ENCODE measurements at places on chromosomes 3 and 15.

DNA sequence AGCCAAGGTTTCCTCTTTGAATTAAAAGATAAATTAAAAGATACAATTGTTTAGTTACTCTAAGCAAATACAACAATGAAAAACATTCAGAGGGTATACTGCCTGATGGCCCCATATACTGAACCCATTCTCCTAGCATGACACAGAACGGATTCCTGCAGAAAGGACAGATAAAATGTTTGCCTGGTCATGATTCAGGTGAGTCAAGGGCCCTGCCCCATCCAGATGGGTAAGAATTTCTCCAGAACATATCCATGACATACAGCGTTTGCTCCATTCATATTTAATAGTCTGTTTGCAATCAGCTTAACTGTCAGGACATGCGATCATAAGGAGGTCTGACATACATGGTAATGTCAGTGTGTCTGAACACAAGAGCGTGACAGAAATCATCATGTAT lies 8.6 kb downstream of the TMEM41A start:
- DNase-seq = no peak

DNA sequence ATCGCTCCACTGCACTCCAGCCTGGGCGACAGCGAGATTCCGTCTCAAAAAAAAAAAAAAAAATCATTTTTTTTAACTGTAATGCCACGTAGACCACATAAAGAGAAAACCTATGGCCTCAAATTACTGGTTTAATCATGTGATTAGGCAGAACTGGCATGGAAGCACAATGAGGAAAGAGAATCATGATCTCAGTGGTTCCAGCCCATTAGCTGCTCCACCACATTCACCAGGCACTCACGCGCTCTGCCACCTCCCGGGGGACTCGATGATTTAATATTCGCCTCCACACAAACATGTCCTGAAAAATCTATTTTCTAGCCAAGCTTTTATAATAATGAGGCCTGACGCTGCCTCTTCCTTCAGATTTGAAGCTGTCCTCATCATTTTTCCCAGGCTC lies 204.7 kb downstream of the TBL1XR1 start:
- DNase-seq = no peak

GRCh38 chr15:81410318-81410753 lies 36.3 kb upstream of the TMC3 start:
- DNase-seq = no peak

- DNase-seq = no peak
These were observed 8.8 kb downstream of the STOML1 start for GRCh38 chr15:73983211-73983727.

DNA sequence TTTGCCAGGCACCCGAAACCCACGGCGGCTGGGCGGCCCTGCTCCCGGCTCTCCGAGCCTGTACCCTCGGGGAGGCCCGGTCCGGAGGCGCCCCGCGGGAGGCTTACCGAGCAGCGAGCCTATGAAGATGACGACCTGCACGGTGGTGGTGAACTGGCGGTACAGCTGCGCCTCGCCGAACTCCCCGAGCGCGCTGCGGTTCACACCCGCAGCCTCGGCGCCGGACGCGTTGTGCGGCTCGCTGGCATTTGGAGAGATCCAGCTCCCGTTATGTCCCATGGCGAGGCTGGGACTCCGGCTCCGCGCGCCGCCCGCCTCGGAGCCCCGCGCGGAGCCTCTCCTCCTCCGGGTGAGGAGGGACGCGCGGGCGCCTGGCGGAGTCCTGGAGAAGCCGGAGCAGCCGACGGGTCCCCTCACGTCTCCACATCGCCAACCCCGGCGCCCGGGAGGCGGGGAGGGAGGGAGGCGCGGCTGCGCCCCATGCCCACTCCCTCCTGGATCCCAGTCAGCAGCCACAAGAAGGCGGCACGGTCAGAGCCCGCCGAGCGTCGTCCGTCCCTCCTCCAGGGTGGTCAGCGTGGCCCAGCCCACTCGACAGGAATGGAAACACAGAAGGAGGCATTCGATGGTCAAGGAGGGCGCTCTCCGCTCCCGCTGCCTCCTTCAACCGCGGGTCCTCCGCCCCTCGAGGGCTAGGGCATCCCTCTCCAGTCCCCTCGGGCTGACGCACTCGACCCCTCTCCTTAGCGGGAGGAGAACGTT lies at the start of gene GPR176:
TSS of gene GPR176 (minus strand) at position 519 of the 762 bp plus-strand sequence. CDS start at position 279, 240 bp downstream.
- no peak for DNase-seq

- DNase-seq = no peak
These were observed 29.2 kb upstream of the CNTN3 start for GRCh38 chr3:74643636-74644035.

DNA sequence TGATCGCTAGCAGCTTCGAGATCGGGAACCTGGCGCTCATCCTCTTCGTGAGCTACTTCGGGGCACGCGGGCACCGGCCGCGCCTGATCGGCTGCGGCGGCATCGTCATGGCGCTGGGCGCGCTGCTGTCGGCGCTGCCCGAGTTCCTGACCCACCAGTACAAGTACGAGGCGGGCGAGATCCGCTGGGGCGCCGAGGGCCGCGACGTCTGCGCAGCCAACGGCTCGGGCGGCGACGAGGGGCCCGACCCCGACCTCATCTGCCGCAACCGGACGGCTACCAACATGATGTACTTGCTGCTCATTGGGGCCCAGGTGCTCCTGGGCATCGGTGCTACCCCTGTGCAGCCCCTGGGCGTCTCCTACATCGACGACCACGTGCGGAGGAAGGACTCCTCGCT lies 62.5 kb downstream of the SLCO3A1 start:
- no peak for DNase-seq

DNA sequence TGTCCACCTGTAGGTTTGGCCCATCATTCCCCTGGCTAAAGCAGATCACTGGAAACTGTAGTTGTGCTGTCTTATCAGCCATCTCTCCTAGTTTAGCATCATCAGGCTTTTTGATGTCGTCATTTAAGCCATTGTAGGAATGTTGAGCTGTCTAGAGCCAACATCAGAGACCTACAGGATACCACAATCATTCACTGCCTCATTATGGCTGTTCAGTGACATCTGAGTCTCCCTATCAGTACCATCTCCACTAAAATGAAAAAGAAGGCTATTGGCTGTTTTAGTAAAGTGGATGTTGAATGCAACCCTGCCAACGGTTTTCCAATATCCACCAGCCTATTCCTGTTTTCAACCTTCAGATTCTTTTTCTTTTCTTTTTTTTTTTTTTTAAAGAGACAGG lies 29.2 kb downstream of the RLBP1 start:
- DNase-seq = no peak

- DNase-seq = no peak
These were observed 196.8 kb upstream of the AGTR1 start for GRCh38 chr3:148500881-148501280.

DNA sequence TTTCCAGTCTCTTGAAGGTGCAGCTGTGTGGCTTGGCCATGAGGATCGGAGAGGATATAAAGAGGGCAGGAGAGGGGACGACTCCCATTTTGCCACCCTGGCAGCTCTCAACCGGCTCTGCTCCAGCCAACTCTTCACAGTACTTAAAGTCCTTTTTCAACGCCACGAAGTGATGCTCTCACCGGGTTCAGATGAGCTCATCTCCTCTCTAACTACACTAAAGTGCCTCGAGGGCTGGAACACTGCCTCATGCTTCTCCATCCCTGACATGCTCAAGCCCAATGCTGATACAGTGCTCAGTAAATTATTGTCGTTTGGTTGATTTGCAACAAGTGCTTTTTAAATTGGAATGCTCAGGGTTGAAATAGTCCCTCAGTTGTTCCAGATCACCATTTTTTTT lies 97.8 kb downstream of the GTPBP8 start:
- DNase-seq = no peak

DNA sequence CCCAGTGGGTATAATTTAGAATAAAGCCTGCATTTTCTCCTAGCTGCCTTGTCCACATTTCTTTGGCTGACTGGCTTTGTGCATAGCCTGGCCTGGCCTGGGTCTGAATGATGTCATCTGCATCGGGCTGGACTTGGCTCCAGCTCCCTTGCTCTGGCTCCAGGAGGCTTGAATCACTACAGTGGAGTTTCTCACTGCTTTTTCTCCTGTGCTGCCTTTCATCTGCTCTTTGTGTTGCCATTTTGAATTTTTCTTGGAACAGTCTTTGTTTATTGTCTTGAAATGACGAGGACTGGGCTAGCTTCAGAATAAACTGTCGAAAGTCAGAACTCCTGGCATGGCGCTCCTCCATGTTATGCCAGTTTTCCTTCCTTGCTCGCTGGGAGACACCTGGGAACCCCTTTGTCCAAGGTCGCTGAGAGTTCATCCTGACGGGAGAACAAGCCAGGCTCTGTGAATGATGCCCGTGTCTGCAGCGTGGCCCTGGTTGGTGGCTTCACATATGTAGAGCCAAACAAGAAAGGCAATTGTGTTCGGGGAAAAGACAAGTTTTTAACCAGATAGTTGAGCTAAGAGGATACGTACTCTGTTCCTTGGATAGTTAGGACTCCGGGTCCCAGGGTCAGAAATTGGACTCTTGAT lies 258.9 kb downstream of the PDZRN3 start:
- no peak for DNase-seq

DNA sequence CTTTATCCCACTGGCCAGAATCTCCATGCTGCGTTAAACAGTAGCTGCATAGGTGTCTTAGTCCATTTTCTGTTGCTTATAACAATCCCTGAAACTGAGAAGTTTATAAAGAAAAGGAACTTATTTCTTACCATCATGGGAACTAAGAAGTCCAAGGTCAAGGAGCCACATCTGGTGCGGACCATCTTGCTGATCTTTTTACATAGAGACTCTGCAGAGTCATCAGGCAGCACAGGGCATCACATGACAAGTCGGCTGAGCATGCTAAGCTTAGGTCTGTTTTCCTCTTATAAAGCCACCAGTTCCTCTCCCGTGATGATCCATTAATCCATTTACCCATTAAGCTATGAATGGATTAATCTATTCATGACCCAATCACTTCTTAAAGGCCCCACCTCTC lies 22.4 kb upstream of the FAM174B start:
- DNase-seq = no peak

GRCh38 chr3:105140899-105141367 lies 225.8 kb upstream of the ALCAM start:
- no peak for DNase-seq

GRCh38 chr3:73622091-73622805 lies 2.5 kb downstream of the PDZRN3 start:
- DNase-seq = no peak

- DNase-seq = no peak
These were observed 580.0 kb downstream of the ZNF385D start for GRCh38 chr3:21170964-21171363.

DNA sequence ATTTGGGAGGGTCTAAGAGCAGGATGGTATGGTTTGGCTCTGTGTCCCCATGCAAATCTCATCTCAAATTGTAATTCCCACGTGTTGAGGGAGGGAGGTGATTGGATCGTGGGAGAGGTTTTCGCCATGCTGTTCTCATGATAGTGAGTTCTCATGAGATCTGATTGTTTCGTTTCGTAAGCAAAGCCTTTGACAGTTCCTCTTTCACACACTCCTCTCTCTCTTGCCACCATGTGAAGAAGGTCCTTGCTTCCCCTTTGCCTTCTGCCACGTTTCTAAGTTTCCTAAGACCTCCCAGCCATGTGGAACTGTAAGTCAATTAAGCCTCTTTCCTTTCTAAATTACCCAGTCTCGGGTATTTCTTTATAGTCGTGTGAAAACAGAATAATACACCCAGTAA lies 553.7 kb downstream of the TAFA4 start:
- DNase-seq = no peak

- no peak for DNase-seq
These were observed 12.1 kb downstream of the PRR23E start for GRCh38 chr3:127204841-127205582.

DNA sequence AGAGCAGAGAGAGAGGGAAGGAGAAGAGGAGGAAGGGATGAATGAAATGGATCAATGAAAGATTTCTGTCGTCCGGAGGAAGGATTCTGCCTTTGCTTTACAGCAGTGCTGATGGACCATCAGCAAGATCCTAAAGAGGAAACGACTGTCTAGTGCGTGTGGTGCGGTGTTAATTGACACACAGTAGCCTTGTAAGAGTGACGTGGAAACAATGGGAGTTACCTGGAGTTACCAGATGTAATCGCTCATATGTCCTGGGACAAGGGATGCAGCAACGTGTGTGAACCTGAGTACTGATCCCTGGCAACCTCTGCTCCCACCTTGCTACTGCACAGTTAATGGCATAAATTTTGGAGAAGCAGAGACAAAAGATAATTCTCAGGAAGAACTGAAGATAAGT lies 62.6 kb upstream of the TPRG1 start:
- DNase-seq = no peak

- DNase-seq = no peak
These were observed 142.3 kb upstream of the RASGRP1 start for GRCh38 chr15:38706956-38707355.

- DNase-seq = no peak
These were observed 39.3 kb downstream of the TRANK1 start for GRCh38 chr3:36905545-36905944.

GRCh38 chr3:4827767-4828166 lies 151.5 kb upstream of the BHLHE40 start:
- DNase-seq = no peak

DNA sequence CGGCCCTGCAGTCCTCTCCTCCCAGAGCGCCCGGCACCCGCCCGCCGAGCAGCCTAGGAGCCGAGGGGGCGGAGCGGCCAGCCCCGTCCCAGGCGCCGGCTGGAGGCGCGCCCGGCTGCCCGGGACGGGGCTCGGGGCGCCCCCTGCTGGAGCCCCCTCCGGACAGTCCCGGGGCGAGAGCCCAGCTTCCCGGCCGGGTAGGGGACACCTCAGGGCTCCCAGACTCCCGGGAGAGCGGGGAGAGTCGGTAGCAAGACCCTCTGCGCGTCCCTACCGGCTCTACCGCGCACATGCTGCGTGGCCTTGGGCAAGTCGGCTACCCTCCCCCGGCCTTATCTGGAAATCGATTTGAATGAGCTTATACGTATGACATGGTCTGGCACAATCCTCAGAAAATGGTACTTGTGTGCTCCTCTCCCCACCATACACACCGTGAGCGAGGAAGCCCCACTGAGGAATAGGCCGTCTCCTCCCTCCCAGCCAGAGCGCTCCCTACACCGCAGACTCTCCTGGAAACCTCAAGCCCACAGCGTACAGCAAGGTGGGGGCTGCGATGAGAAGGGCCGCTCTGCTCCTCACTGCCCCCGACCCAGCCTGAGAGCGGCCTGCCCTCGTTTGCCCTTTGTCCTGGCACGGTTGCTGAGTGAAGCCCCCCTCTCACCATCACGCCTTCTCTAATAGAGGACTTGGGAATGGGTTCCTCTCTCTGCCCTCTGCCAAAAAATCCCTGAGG lies at the start of gene DAPK2:
TSS of gene DAPK2 (minus strand) at position 65 of the 733 bp plus-strand sequence. CDS start 6,224 bp downstream, outside the sequence.
- peak; percentile 14 for DNase-seq

DNA sequence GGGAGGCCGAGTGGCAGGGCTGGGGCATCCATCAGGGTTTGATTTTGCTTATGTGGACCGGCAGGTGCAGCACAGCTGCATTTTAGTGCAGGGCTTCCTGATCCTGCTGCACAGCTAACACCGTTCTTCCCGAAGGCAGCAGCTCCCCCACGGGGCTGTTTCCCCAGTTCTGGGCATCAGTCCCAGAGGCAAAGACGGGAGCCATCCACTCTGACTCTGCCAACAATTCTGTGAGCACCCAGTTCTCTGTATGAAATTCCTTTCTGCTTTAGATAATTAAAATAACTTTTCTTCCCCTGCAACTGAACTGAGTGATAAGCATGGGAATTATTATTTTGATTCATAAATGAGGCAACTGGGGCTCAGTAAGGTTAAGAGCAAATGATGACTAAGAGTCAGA lies 262.9 kb upstream of the ATP10A start:
- DNase-seq = no peak
